Amygdala (tissue), 56 donors: ENCODE measurements at places on chromosomes 2 and 18.

DNA sequence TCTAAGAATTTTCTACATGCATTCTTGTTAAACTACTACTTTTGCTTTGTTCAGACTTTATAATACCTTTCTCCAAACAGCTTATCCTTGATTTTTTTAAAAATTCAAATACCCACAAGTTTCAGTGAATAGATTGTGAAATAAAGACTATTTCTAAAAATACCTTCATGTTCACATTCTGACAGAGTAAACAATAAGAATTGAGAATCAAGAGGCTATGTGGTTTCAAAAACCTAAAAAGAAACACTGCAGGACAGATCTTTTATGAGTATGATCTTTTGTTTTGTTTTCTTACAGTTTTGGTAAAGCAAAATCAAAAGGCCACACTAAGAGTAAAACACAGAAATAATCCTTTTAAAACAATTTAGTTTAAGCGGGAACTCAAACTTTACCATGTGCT lies 21.2 kb downstream of the ALS2 start:
- DNase-seq: no peak

DNA sequence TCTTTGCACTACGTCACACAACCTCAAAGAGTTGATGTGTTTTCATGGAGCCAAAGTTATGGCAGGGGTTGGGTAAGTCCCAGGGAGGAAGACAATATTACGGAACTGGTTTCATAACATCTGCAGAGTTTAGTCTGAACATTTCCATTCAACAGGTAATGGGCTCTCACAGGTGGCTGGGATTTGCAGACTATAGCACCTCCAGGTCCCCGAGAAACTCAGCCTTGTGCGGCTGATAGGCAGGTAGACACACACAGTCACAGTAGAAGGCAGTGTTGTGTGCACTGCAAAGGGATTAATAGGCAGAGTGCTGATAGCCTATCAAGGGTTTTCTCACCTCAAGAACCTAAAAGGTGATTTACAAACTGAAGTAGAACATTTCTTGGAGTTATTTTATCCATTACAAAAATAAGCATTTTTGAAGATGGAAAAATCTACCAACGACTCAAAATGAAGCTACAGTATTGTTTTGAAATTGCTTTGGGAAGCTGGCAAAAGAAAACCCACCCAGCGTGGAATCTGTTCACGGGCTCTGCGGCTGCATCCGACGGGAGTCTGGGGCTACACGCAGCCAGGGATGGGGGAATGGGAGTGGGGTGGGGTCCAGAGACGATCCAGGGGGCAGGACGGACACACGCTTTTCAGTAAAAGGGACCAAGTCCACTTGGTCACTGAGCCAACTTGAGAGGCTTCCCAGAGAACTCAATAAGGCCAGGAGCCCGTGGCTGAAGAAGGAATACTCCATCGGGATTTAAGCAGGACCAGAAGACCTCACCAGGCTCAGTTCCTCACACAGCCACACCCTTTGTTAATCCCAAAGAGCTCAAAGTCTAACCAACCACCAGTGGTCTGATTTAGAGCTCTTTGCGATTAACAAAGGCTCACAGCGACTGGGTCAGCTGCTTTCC lies 82.9 kb downstream of the CHRNA1 start:
- DNase-seq: no peak

- no peak for DNase-seq
These were observed 165.6 kb downstream of the KLHL29 start for GRCh38 chr2:23550553-23550952.

DNA sequence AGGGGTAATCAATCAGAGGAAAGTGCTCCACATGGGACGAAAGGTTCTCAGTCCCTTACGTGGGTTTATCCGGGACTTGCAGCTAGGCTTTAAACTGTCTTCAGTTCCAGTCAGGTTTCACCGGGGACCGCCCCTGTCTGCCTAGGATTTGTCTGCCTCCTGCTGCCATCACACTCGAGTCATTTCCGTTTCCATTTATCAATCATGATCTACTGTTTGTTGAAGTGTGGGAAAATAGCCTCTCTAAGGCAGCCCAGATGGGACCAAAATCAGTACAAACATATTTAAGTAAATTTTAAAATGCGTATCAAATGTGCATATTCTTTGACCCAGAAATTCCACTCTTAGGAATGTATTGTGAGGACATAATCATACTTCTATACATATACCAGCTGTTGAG lies 10.5 kb downstream of the TRAPPC12 start:
- no peak for DNase-seq

- DNase-seq: no peak
These were observed 36.0 kb upstream of the DTNB start for GRCh38 chr2:25709349-25709748.

GRCh38 chr2:234147335-234147861 lies 96.9 kb downstream of the SPP2 start:
- DNase-seq: no peak

DNA sequence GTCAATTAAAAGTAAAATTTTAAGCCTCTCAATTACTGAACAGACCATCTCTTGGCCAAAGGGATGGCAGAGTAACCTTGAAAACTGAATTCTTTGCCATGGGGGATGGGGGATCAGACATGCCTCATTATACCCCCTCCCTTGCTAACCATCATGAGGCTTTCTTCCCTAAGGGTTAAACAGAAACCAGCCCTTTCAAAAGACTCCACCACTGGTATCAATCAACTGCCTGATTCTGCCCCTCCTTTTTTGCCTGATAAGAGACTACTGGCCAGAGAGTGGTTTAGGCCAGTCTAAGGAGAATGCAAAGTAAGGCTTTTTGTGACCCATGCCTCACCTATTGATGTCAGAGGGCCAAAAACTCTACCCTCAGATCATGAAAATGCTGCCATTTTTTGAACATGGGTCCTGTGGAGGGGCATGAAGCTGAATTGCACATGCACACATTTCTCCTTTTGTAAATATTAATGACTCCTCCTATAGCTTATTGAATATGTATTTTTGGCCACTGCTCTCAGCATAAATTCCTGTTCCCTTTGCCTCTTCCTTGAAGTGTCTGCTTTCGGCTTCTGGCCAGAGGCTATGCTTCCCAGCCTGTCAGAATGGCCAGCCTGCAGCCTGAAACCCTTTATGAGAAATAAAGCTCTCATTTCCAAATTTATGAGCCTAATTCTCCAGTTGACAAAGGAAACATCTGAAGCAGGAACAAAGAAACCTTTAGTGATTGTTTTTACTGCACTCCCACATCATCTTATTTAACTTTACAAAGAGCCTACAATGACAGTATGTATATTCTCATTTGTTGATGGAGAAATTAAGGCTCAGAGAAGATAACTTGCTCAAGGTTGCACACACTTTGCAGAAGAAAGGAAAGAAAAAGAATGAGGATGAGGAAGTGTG lies 270.7 kb upstream of the CELF4 start:
- DNase-seq: no peak

- DNase-seq: no peak
These were observed 571 bp downstream of the EEF1B2 start for GRCh38 chr2:206160125-206160806.

GRCh38 chr2:69801745-69802290 lies 27.6 kb upstream of the GMCL1 start:
- DNase-seq: no peak
